ENCODE measurements at places on chromosomes 1 and 21.
A peak's percentile ranks its signal among the peaks of the same experiment; 100 is the strongest.

- peak; percentile 18 for DNase-seq
Measured at GRCh38 chr21:44800103-44800502, 1.5 kb downstream of the UBE2G2 start.

DNA sequence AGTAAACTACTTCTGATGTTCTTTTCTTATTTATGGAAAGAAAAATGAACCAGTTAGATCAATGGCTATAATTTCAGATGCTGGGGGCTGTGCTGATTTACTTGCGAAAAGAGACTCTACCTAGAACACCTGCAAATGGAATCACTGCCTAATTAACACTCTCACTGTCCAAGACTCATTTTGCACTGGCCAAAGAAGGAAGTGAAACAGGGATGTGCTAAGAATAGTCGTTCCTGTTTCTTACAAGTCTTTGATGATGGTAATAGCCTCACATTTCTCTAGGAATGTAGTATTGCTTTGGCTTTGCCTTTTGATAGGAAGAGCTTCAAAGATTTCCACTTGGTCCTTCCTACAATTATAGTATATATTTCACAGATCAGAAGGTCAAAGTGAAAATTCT is 12.7 kb upstream of the TSNAX start:
- no peak for DNase-seq

DNA sequence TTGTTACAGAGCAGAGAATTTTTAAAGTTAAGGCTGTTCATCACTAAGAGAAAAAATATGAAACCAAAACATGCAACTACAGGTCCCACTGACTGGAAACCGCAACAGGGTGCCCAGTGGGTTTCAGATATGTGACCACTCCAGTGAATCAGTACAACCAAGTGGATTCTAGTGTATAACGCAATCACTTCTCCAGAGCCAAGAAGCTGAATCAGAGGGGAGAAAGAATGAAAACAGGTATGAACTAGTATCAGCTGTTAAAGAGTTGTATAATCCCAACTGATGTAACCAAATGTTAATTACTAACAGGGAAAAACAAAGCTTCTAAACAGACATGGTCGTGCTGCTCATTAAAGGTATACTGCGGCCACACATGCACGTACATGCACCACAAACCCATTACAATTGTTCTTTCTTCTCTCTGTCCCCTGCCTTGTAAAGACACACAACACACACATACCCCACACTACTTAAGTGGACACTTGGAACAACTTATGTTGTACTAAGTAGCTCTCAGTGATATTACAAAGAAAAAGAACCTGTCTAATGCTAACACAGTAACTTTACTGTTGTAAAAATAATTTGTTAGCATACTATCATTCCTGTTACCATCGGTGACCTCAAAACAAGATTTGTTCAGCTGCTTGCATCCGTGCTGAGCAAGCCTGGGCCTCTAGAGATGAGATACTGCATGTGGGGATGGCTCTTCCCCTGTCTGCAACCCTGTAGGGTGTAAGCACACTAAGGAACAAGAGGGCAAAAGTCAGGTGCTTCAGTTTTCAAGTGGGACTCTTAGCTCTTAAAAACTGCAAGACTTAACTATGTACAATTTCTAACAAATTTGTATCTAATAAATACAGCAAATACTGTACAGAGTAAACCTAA is 74.2 kb downstream of the PTPN14 start:
- DNase-seq, result no peak

- DNase-seq, result no peak
Measured at GRCh38 chr1:119590393-119590792, 57.7 kb downstream of the ZNF697 start.

DNA sequence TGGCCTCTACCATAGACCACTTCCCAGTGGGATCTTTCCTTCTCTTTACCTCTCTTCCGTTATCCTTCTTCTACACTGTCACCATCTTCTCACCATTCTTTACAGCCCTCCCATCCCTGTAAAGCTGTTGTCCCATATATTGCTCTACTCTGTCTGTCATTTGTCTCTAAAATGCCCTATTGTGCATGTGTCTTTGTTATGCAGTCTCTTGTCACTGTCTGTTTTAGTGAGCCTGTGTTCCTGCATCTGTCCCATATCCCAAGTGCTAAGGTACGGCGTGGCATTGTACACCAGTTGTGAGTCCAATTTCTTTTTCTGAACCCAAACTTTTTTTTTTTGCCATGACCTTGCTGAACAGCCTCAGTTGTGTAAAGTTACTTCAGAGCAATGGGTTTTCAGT is 8.8 kb upstream of the ZBTB18 start:
- no peak for DNase-seq

- DNase-seq, result no peak
Measured at GRCh38 chr1:34917017-34917416, 12.4 kb downstream of the DLGAP3 start.

- DNase-seq, result no peak
Measured at GRCh38 chr1:3670823-3671265, 18.5 kb downstream of the TP73 start.

DNA sequence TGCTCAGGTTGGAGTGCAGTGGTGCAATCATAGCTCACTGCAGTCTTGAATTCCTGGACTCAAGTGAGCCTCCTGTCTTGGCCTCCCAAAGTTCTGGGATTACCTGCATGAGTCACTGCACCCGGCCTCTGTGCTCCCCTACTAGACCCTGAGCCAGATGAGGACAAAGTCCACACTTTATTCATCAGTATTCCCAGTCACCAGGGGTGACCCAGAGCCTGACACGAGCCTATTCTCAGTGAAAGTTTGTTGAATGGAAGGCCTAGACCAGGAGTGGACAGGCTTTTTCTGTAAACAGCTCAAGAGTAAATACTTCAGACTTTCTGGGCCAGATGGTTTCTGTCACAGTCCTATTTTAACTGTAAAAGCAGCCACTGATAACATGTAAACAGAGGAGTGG is 68.2 kb downstream of the MAB21L3 start:
- DNase-seq, result no peak

DNA sequence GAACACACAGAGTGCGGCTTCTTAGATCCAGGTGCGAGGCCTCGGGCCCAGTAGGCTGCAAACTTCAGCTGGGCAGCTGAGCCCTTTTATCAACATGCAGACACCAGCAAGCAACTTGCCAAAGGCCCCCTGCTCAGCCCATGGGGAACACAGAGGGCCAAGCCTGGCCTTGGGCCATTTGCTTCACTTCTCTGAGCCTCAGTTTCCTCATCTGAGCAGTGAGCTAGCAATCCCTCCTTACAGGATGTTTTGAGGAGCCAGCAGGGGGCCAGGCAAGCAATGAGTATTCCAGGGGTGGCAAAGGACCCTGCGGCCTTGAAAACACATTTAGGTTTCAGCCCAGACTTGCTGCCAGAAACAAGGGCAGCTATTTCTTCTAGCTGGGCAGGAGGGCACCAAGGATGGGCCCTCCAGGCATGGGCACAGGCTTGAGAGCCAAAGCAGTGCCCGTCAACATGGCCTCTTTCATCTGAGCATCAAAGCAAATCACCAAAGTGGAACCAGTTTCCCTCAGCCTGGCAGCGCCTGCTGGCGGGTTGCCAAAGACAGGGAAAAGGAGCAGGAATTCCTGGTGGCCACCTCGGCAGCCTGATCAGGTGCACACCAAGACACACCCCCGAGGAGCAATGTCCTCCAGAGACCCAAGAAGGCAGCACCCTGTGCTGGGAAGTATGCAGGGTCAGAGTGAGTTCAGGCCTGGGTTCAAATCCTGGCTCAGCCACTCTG is 1.4 kb downstream of the MATN1 start:
- no peak for DNase-seq

DNA sequence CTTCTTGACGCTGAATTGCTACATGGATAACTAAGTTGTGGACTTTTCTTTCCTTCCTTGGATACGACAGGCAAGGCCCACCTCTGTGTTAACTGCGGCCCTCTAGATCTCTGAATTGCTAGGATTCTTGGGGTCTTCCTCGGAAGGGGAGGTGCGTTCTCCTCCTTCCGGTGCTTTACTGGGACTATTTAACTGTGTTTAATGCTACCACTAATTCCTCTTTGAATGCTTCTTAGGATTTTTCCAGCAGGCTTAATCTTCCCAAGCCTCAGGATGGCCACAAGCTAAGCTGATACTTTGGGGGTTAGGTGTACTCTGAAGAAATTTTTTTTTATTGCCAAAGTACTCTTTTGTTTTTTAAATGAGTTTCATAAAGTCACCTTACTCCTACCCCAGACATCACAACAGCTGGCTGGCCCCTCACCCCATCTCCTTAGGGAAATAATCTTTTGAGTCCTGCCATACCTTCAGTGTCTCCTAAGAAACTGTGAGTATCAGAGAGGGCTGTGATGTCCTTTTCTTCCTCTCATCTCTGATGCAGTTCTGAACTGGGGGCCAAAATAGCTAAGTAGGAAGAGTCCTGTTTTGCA is 21.4 kb downstream of the KIRREL1 start:
- no peak for DNase-seq

- no peak for DNase-seq
Measured at GRCh38 chr21:34546542-34546941, 34.5 kb upstream of the KCNE1 start.

DNA sequence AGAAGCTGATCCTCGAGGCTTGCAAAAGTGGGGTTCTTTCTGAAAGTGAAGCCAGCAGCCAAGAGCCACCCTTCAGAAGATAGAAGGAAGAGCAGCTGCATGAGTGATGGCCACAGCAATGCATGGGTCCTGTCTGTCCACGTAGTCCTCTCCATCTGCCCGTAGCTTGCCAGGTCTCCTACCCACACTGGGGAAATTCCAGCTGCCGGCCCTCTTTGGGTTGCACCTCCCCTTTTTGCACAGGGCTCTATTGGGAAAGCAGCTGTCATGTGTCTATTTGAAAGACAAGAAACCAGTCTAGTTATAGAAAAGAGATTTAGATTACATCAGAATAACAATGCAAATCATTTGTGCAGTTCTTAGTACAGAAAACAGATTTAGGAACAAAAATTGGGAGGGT is 204.4 kb downstream of the GIPC2 start:
- no peak for DNase-seq

DNA sequence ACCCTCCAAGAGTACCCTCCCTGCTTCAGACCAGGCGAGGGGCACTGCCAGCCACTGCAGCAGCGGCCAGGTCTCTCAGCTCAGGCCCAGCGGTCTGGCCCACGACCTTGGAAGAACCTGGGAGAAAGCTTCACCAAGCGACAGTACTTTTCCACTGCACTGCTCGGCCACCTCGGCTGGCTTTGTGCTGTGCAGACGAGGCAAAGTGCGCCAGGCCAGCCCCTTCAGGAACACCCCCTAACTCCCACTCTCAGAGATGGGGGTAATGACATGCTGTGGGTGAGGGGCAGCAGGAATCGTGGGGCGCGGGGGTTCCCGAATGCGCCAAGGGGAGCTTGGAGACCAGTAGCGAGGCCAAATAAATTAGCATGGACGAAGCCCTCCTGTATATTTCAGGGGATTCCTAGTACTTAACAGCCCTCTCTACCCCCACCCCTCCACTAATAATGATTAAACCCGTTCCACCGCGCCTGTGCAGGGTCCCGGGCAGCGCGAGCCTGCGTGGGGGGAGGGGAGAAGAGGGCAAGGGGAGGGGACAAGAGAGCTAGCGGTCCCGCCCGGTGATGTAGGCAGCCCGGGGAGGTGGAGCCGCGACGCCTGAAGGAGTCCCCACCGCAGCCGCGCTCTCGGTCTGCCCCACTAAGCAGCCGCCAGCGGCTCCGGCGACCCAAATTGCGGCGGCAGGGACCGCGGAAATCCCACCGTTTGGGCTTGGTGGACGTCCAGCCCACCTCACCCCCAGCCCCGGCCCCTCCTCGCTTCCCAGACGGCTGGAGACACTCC is at the start of gene FAM43B:
TSS of gene FAM43B (plus strand) at position 629 of the 783 bp plus-strand sequence. CDS start 401 bp downstream, outside the sequence.
- no peak for DNase-seq

- DNase-seq, result no peak
Measured at GRCh38 chr1:192620071-192620635, 15.8 kb upstream of the RGS13 start.

- no peak for DNase-seq
Measured at GRCh38 chr1:17600321-17600720, 60.8 kb downstream of the ARHGEF10L start.

GRCh38 chr1:38327559-38327973 is 281.0 kb upstream of the POU3F1 start:
- DNase-seq, result no peak

DNA sequence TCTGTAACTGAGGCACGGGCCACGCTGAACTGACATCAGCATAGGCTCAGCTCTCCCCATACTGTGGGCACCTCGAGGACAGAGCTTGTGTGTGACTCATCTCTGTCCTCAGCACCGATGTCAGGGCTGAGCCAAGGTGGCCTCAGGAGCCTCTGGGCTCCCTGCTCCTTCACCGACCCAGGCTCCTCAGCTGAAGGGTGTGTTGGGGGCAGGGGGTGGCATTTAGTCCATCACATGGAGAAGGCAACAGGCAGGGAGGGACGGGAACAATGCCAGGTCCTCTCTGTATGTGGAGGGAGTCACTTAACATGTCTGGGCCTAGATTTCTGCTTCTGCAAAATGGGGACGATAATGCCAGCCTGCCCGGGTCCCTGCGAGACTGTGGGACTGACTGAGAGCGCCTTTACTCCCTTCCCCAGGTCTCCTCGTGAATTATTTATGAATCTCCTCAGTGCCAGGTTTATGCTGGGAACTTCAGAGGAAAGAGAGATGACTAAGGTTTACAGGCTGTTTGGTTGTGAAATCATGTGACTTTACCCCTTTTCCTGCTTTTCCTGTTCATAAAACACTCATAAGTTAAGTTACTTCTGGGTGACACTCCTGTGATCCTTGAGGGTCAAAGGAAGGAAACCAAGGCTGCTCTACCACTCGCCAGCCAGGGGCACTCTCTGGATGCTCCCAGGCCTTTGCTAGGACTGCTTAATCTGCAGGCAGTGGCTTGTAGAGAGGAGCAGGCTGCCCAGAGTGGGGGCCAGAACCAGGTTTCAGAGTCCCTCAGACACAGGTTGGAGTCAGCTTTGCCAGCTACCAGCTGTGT is 16.2 kb downstream of the TTC39A start:
- no peak for DNase-seq

- no peak for DNase-seq
Measured at GRCh38 chr1:230148126-230148652, 81.2 kb downstream of the GALNT2 start.

DNA sequence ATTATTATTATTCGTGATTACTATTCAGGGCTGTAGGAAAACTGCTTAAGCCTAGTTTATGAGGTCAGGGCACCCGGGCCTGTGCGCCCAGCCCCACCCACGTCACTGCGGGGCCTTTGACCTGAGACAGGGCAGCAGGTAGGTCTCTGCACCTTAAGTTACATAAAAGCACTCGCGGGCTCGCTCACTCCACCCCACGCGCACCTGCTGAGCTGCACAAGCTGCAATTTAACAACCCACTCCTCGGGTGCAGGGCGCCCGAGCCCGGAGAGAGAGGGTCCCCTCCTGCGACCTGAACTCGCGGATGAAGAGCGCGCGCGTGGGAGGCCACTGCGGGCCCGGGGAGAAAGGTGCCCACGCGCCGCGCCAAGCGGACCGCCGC is 477 bp downstream of the ICMT start:
- no peak for DNase-seq

DNA sequence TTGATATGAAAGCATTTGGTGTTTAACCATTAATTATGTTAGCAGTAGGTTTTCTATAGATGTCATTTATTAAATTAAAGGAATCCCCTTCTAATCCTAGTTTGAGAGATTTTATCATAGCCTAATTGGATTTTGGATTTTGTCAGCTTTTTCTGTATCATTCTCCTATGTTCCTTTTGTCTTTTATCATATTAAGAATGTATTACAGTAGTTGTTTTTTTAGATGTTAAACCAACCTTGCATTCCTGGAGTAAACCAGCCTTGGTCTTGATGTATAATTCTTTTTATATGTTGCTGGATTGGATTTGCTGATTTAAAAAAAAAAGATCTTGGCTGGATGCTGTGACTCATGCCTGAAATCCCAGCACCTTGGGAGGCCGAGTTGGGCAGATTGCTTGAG is 5.6 kb downstream of the SETDB1 start:
- DNase-seq, result no peak

Measured in activated CD4-positive, alpha-beta T cell treated with anti-CD3 and anti-CD28 coated beads for 4 hours (primary cell).